ENCODE measurements at places on chromosomes 7 and 10.

DNA sequence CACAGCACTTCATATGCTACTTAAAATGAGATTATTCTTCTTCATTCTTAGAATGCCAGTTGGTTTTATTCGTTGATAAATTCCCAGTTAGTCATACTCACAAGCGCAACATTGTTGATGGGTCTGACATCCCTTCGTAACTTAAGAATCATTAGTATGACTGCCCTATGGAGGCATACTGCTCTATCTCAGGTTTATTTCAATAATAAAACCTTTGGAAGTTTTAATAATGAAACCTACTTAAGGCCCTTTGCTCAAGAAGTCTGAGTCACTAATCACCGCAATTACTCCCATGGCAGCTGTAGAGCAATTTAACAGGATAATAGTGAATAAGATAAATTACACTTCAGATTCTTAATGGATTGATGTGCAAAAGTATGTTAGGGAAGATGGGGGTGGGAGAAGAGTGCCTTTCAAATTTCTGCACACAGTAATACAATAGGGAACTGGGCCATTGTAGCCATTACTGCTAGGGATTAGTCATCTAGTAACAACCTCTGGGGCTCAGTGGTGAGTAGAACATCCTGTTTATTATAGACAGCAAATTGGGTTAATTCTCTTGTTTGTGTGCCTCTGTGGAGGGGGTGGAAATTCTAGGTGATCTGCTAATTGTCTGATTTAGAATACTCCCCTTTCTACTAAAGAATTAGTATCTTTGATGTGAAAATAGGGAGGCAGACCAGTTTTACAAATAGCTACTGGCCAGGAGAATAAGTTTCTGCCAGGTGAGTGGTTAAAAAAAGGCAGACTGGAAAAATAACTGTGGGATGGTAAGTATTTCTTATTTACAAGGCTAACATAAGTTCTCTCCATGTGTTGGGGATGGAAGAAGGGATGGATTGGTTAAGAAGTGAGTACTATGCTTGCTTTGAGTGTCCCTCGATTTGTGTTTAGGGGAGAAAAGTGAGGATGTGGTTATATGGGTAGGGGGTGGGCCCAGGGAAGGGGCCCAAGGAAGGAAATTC is 74.5 kb upstream of the VKORC1L1 start:
- H3K36me3 ChIP-seq: peaks cover 4% of the 10 kb centered on the region
- peaks cover 3% of the 10 kb centered on the region for H3K4me1 ChIP-seq
- no peaks in the 10 kb centered on the region for H3K27me3 ChIP-seq
- no peak overlapping the region for H3K4me3 ChIP-seq
- DNase-seq: no peak

GRCh38 chr7:106584914-106585759 is 75.8 kb downstream of the CCDC71L start:
- DNase-seq: no peak
- no peaks in the 10 kb centered on the region for H3K36me3 ChIP-seq
- H3K27me3 ChIP-seq: peaks cover 12% of the 10 kb centered on the region
- H3K4me3 ChIP-seq: no peak overlapping the region
- H3K27ac ChIP-seq: no peak overlapping the region

GRCh38 chr7:44491229-44491628 is 771 bp upstream of the NUDCD3 start:
- peak overlapping the region; percentile 96 for H3K27ac ChIP-seq
- peak overlapping the region; percentile 94 for H3K4me3 ChIP-seq
- no peak for DNase-seq
- no peaks in the 10 kb centered on the region for H3K27me3 ChIP-seq
- H3K36me3 ChIP-seq: no peaks in the 10 kb centered on the region

DNA sequence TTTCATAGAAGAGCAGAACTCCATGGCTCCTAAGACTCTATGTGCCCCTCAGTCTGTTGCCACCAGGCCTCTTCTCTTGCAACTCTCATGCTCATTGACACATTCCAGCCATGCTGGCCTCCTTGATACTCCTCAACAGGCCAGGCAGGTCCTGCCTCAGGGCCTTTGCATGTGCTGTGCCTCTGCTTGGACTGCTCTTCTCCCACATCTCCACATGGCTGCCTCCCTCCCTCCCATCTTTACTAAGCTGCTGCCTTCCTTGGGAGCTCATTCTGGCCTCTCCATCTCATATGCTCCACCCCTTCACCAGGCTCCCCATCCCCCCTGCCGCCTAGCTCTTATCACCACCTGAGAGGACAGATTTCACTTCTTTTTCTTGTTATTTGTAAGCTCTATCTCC is 103.8 kb upstream of the GPR26 start:
- no peak overlapping the region for H3K4me3 ChIP-seq
- H3K27ac ChIP-seq: no peak overlapping the region
- peaks cover 3% of the 10 kb centered on the region for H3K4me1 ChIP-seq

GRCh38 chr7:2353113-2353935 is 1.3 kb upstream of the EIF3B start:
- H3K4me3 ChIP-seq: peak overlapping the region; percentile 93
- peaks cover 13% of the 10 kb centered on the region for H3K36me3 ChIP-seq
- peaks cover 42% of the 10 kb centered on the region for H3K4me1 ChIP-seq
- H3K27ac ChIP-seq: peak overlapping the region; percentile 100

- no peak for DNase-seq
- no peaks in the 10 kb centered on the region for H3K36me3 ChIP-seq
- H3K4me3 ChIP-seq: no peak overlapping the region
- H3K27me3 ChIP-seq: no peaks in the 10 kb centered on the region
- no peaks in the 10 kb centered on the region for H3K4me1 ChIP-seq
Measured at GRCh38 chr7:103887050-103887449, 102.4 kb downstream of the RELN start.

GRCh38 chr10:110008518-110009339 is 945 bp downstream of the ADD3 start:
- peaks cover 37% of the 10 kb centered on the region for H3K4me1 ChIP-seq
- peak; percentile 51 for DNase-seq
- H3K27me3 ChIP-seq: no peaks in the 10 kb centered on the region
- H3K36me3 ChIP-seq: no peaks in the 10 kb centered on the region
- peak overlapping the region; percentile 94 for H3K27ac ChIP-seq
- H3K4me3 ChIP-seq: no peak overlapping the region

DNA sequence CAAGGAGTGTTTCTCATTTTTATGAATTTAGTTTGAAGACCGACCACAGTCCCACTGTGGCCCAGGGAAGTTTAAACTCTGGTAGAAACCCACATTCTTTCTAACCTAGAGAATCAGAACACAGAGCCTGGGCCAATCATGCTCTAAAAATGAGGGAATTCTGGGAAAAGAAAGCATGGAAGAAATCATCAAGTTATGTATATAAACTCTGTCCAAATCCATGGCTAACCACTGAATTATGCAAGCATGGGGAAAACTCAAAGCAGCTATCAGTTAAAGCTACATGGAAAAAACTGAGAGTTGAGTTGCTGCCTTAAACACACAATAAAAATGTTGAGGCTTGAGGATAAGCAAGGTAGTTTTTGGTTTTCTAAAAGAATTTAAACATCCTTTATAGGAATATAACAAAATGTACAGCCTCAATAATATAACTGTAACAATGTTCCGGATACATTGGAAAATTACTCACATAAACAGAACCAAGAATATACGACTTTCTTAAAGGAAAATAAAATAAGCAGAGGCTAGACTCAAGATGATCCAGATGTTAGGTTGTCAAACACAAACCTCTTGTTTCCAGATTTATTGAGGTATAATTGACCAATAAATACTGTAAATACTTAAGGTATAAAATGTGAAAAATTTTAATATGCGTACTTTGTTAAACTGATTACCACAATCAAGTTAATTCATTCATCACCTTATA is 311.2 kb upstream of the GNAI1 start:
- H3K27ac ChIP-seq: no peak overlapping the region
- no peaks in the 10 kb centered on the region for H3K27me3 ChIP-seq
- no peak for DNase-seq
- H3K4me3 ChIP-seq: no peak overlapping the region
- no peaks in the 10 kb centered on the region for H3K4me1 ChIP-seq
- H3K36me3 ChIP-seq: no peaks in the 10 kb centered on the region

- H3K4me1 ChIP-seq: no peaks in the 10 kb centered on the region
- no peak overlapping the region for H3K27ac ChIP-seq
- DNase-seq: no peak
- no peaks in the 10 kb centered on the region for H3K27me3 ChIP-seq
- H3K4me3 ChIP-seq: no peak overlapping the region
- H3K36me3 ChIP-seq: no peaks in the 10 kb centered on the region
Measured at GRCh38 chr7:49287653-49288052, 363.3 kb downstream of the CDC14C start.

GRCh38 chr7:90551036-90551435 is 45.1 kb upstream of the CDK14 start:
- H3K4me3 ChIP-seq: no peak overlapping the region
- peaks cover 3% of the 10 kb centered on the region for H3K27me3 ChIP-seq
- H3K36me3 ChIP-seq: no peaks in the 10 kb centered on the region
- no peak for DNase-seq
- no peaks in the 10 kb centered on the region for H3K4me1 ChIP-seq

DNA sequence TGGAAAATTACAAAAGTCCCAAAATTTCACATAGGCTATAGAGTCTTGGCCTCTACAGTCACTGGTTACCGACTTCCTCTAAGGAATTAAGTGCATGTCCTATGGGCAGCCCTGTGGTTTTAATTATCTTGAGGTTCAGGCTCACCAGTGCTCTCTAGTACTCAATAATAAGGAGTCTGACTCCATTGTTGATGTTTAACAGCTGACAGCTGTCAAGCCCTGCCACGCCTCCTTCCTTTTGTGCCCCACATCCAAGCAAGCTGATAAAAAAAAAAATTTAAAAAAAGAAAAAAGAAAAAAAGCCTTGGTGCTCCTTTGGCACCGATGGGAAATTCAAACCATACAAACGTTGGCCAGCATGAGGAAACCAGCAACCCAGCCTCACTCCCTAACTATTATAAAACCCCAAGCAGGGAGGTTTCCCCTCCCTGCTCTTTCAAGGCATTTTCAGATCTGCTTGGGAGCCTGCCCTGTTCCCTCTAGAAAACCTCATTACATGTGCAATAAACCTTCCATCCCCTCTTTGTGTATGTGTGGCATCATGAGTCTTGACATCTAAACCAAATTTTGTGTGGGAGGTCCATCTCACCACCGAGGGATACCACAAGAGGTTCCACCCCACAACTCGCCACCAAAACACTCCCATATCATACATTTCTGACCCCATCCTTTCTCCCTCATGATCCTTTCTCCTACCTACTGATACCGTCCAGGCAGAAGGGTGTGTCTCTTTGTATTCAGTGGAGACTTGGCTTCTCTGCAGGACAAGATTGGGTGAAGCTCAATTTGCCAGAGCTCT is 70.9 kb upstream of the CCDC71L start:
- peak overlapping the region; percentile 62 for H3K4me3 ChIP-seq
- peaks cover 25% of the 10 kb centered on the region for H3K4me1 ChIP-seq
- no peak for DNase-seq

DNA sequence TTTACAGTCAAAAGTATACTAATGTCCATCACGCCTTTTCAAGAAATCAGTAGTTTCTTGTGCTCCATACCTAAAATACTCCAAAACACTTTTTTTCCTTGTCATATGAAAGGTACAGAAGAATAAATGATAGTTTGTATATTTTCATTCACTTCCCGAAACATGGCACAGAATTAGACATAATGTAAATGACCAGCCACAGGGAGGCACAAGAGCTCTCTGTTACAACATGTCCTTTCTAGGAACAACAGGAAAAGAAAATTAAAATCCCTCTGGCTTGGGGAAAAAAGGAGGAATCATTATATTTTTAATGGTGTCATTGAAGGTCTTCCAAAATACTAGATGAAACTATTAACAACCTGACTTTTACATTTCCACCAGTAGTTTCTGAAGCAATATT is 331.2 kb downstream of the ACTR3B start:
- no peak overlapping the region for H3K4me3 ChIP-seq
- H3K27ac ChIP-seq: no peak overlapping the region
- peaks cover 10% of the 10 kb centered on the region for H3K27me3 ChIP-seq

DNA sequence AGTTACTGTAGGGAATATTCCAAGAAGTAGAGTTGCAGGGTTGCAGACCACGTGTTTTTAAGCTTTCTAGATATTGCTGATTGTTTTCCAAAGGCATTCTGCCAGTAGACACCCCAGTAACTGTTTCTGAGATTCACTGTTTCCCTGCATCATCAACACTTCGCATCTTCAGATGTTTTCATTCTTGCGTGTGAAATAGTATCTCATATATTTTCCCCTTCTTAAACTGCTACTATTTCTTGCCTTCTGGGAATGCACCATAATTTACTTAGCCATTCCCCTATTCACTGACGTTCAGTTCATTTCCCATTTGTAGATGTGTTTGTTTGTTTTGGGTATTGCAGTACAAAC is 30.7 kb downstream of the ALOX5 start:
- H3K27me3 ChIP-seq: peaks cover 3% of the 10 kb centered on the region
- no peaks in the 10 kb centered on the region for H3K4me1 ChIP-seq
- H3K4me3 ChIP-seq: no peak overlapping the region
- DNase-seq: no peak

- DNase-seq: no peak
- no peaks in the 10 kb centered on the region for H3K36me3 ChIP-seq
- peaks cover 3% of the 10 kb centered on the region for H3K27me3 ChIP-seq
- no peak overlapping the region for H3K4me3 ChIP-seq
- H3K27ac ChIP-seq: no peak overlapping the region
Measured at GRCh38 chr10:123379156-123379555, 225.0 kb downstream of the BUB3 start.

GRCh38 chr10:78404296-78404695 is 370.6 kb downstream of the RPS24 start:
- no peak for DNase-seq
- peaks cover 9% of the 10 kb centered on the region for H3K4me1 ChIP-seq
- peaks cover 32% of the 10 kb centered on the region for H3K27me3 ChIP-seq
- H3K36me3 ChIP-seq: no peaks in the 10 kb centered on the region

DNA sequence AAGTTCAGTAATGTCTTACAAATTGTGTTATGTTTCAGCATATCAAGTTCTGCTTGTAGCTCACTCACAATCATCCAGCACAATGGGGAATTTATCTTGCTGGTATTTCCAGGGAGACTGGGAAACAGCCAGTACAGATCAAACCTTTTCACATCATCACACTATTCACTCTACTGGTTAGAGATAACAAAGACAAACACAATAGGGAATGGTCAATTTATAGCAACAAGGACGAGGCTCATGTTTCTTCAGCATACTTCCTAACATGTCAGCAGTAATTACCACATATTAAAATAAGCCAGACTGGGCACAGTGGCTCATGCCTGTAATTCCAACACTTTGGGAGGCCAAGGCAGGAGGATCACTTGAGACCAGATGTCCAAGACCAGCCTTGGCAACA is 38.3 kb downstream of the TOMM7 start:
- H3K4me1 ChIP-seq: no peaks in the 10 kb centered on the region
- H3K4me3 ChIP-seq: no peak overlapping the region
- no peak for DNase-seq
- no peak overlapping the region for H3K27ac ChIP-seq

GRCh38 chr7:41153268-41153667 is 549.6 kb downstream of the INHBA start:
- DNase-seq: no peak
- no peaks in the 10 kb centered on the region for H3K36me3 ChIP-seq
- H3K27me3 ChIP-seq: no peaks in the 10 kb centered on the region
- H3K4me1 ChIP-seq: no peaks in the 10 kb centered on the region

Data from naive thymus-derived CD8-positive, alpha-beta T cell (primary cell).